ENCODE measurements at places on chromosomes 16 and 17. TPM values are rescaled to one million over a fixed set of nuclear protein-coding genes. Genes with fewer than 3 reads are reported as not detected.

OR4D2 gene
- not detected for total RNA-seq

VAMP2 gene
- total RNA-seq, result 2.1 TPM

CBX2 gene
- 1.1 TPM for total RNA-seq

EMC6 gene
- 21.3 TPM for total RNA-seq

ASB16 gene
- total RNA-seq, result not detected

CX3CL1 gene
- not detected for total RNA-seq

EPX gene
- total RNA-seq, result not detected

CNGB1 gene
- under 0.01 TPM for total RNA-seq

CASKIN2 gene
- total RNA-seq, result 3.9 TPM

FAM171A2 gene
- total RNA-seq, result 0.90 TPM

GCGR gene
- total RNA-seq, result not detected

SMIM22 gene
- 9.0 TPM for total RNA-seq

GH1 gene
- total RNA-seq, result not detected

HS3ST6 gene
- not detected for total RNA-seq

PPP1R27 gene
- not detected for total RNA-seq

PLXDC1 gene
- under 0.01 TPM for total RNA-seq

HBA2 gene
- not detected for total RNA-seq

NOL3 gene
- 37.8 TPM for total RNA-seq

TMEM114 gene
- not detected for total RNA-seq

STAT5B gene
- 11.6 TPM for total RNA-seq

SEBOX gene
- not detected for total RNA-seq

ZNF287 gene
- total RNA-seq, result 3.4 TPM

KRTAP4-6 gene
- total RNA-seq, result not detected

AIPL1 gene
- under 0.01 TPM for total RNA-seq

PNMT gene
- total RNA-seq, result not detected

TMEM88 gene
- total RNA-seq, result 0.64 TPM

PSME3 gene
- total RNA-seq, result 72.5 TPM
